T-helper 17 cell (primary cell): ENCODE measurements at places on chromosomes 2 and 18.
A peak's percentile ranks its signal among the peaks of the same experiment; 100 is the strongest.

- H3K4me1 ChIP-seq = peaks cover 26% of the 10 kb centered on the region
- DNase-seq = no peak
- peak overlapping the region; percentile 71 for H3K4me3 ChIP-seq
- peaks cover 7% of the 10 kb centered on the region for H3K36me3 ChIP-seq
- peak overlapping the region; percentile 93 for H3K27ac ChIP-seq
- H3K27me3 ChIP-seq = peaks cover 3% of the 10 kb centered on the region
Observed at GRCh38 chr2:74532222-74532621, 2.5 kb downstream of the HTRA2 start.

GRCh38 chr2:70531419-70532086, 22.1 kb downstream of the TGFA start:
- H3K4me1 ChIP-seq = peaks cover 3% of the 10 kb centered on the region
- H3K36me3 ChIP-seq = no peaks in the 10 kb centered on the region
- H3K27ac ChIP-seq = no peak overlapping the region
- no peak for DNase-seq
- no peak overlapping the region for H3K4me3 ChIP-seq

- H3K36me3 ChIP-seq = no peaks in the 10 kb centered on the region
- H3K4me3 ChIP-seq = no peak overlapping the region
- no peaks in the 10 kb centered on the region for H3K4me1 ChIP-seq
- no peaks in the 10 kb centered on the region for H3K27me3 ChIP-seq
- H3K27ac ChIP-seq = no peak overlapping the region
Observed at GRCh38 chr2:8915941-8916340, 78.5 kb upstream of the KIDINS220 start.

GRCh38 chr2:60756097-60757087, at the start of gene PAPOLG:
Gene PAPOLG (plus strand): TSS chr2:60756268. CDS start chr2:60756479, 211 bp downstream.
- H3K27ac ChIP-seq = peak within 1 kb of the TSS; percentile 98
- H3K4me3 ChIP-seq = peak within 1 kb of the TSS; percentile 100
- no peaks in the 10 kb centered on the region for H3K27me3 ChIP-seq
- H3K36me3 ChIP-seq = peaks cover 14% of the 10 kb centered on the region
- peak; percentile 94 for DNase-seq

- no peak overlapping the region for H3K4me3 ChIP-seq
- H3K27me3 ChIP-seq = no peaks in the 10 kb centered on the region
- peak overlapping the region; percentile 41 for H3K27ac ChIP-seq
- no peaks in the 10 kb centered on the region for H3K36me3 ChIP-seq
Observed at GRCh38 chr2:12432985-12433625, 283.6 kb upstream of the TRIB2 start.

DNA sequence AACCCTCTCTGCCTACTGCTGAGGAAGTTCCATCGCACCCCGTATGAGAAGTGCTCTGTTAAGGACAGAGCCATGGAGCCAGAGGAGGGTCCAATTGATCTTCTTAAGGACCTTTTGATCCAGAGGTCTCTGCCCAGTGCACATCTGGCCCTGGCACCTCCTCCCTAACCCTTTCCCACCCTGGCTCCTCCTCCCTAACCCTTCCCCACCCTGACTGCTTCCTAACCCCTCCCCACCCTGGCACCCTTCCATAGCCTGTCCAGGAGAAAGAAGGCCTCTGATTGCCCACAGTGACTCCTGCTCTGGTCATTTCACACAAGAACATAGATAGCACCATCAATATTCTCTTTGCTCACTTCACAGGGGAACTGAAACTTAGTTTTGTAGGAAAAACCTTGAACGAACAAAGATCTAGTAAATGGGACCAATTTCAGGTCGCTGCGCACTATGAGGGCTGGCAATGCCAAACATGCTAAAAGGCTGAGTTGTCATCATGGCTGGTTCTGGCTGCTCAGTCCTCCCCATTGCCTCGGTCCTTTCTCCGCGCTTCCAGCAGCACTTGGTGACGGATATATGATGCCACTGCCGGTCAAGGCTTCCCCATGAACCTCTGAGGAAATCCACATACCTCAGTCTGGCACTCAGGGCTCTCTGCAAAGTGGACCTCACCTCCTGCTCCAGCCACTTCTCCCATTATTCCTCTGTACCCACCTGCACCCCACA, 49.2 kb downstream of the PKDCC start:
- H3K4me3 ChIP-seq = no peak overlapping the region
- H3K27ac ChIP-seq = peak overlapping the region; percentile 66
- no peaks in the 10 kb centered on the region for H3K27me3 ChIP-seq
- H3K4me1 ChIP-seq = peaks cover 54% of the 10 kb centered on the region
- DNase-seq = no peak

DNA sequence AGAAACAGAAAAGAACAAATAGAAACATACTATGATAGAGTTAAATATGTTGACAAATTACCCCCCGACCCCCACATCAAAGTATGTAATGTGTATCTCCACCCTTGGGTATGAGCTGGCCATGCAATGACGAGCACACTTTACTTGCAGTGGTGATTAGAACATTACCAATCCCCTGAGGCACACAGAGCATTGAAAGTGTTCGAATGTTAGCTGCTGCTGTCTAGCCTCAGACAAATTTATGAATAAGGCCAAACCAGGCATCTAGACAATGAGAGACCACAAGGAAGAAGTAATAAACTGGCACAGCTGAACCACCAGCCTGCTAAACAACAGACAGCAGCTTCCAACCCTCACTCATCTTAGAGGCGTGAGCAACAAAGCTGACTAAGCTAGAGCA, 380.5 kb downstream of the DSEL start:
- H3K4me3 ChIP-seq = no peak overlapping the region
- DNase-seq = no peak
- H3K4me1 ChIP-seq = peaks cover 4% of the 10 kb centered on the region
- H3K27ac ChIP-seq = no peak overlapping the region
- H3K27me3 ChIP-seq = no peaks in the 10 kb centered on the region

- H3K4me3 ChIP-seq = no peak overlapping the region
- peak overlapping the region; percentile 39 for H3K27ac ChIP-seq
- H3K4me1 ChIP-seq = peaks cover 32% of the 10 kb centered on the region
- H3K36me3 ChIP-seq = no peaks in the 10 kb centered on the region
- H3K27me3 ChIP-seq = no peaks in the 10 kb centered on the region
Observed at GRCh38 chr18:9927392-9928063, 13.7 kb downstream of the VAPA start.

DNA sequence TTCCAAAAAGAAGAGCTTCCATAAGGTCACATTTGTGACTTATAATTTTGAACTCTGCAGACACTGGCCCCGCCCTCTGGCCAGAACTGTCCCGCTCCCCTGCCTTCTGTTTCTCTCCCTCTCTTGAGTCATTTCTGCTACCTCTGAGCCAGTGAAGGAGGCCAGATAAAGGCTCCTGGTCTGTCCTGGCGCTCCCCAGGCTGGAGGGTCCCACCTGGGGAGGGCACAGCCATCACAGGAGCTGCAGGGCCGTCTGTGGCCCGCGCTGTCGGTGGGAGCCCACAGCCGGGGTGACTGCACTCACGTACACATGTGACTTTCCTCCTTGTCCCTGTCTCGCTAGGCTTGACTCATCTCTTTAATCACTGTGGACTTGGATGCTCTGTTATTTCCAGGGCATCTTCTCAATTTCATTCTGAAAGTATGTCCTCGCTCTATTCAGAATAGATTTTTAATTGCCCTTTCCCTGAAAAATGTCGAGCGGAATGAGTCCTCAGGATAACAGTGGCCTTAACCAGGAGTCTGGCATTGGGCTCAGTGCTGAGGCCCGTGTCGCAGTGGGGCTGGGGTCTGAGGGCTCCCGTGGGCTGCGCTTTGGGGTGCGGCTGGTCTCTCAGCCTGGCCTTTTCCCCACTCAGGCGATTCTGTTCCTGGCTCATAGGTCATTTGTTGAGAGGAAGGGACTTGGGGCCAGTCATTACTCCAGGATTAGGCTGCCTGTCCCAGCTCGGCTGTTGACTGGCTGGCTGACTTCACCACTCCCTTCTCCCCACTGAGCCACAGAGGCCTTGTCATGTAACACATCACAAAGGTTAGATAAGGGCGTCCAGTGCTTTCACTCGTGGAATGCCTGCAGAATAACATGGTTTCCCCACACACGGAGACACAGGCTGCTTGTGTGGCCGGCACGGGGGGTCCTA, 34.5 kb downstream of the KLHL29 start:
- no peaks in the 10 kb centered on the region for H3K36me3 ChIP-seq
- no peaks in the 10 kb centered on the region for H3K4me1 ChIP-seq
- H3K27me3 ChIP-seq = no peaks in the 10 kb centered on the region
- DNase-seq = no peak

DNA sequence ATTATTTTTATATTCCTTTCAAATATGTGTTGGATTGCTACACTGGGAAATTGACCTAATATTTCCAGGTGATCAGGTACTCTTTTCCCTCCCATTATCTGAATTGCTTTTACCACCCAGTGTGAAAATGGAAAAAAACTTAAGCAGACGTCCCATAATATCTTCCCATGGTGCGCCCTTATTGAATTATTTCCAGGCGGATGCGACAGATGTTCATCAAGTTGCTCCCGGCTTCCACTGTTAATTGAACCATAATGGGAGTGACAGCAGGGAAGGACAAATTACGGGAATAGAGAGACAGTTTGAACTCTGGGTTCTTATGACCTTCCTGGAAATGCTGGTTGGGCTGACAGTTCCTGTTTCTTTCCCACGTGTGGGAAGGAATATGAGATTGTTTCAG, 93.3 kb downstream of the THSD7B start:
- no peak for DNase-seq
- no peaks in the 10 kb centered on the region for H3K36me3 ChIP-seq
- H3K27ac ChIP-seq = no peak overlapping the region
- no peaks in the 10 kb centered on the region for H3K27me3 ChIP-seq
- H3K4me1 ChIP-seq = no peaks in the 10 kb centered on the region

GRCh38 chr2:8337321-8337720, 344.5 kb upstream of the ID2 start:
- no peaks in the 10 kb centered on the region for H3K27me3 ChIP-seq
- peaks cover 27% of the 10 kb centered on the region for H3K4me1 ChIP-seq
- no peak for DNase-seq
- H3K4me3 ChIP-seq = peak overlapping the region; percentile 77
- peaks cover 3% of the 10 kb centered on the region for H3K36me3 ChIP-seq

DNA sequence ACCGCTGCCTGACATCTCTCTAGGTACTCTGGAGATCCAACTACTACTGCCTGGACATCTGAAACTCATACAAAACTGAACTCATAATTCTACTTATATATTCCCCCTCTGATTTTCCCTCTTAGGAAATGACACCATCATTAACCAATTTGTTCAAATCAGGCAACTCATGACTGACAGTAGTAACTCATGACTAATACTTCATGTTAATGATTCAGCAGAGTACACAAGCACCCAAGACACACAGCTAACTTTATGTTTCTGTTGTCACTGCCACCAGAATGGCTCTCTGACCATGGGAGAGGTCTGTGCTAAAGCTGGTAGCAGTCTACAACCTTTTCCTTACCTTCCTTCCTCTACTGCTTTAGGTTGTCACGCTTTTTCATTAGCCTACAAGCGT, 91.1 kb downstream of the ITSN2 start:
- peak overlapping the region; percentile 90 for H3K27ac ChIP-seq
- H3K4me1 ChIP-seq = peaks cover 20% of the 10 kb centered on the region
- H3K4me3 ChIP-seq = no peak overlapping the region
- no peak for DNase-seq
- peaks cover 22% of the 10 kb centered on the region for H3K36me3 ChIP-seq

GRCh38 chr2:68126561-68126960, 31.1 kb upstream of the PNO1 start:
- H3K27me3 ChIP-seq = no peaks in the 10 kb centered on the region
- no peaks in the 10 kb centered on the region for H3K36me3 ChIP-seq
- DNase-seq = no peak
- peaks cover 2% of the 10 kb centered on the region for H3K4me1 ChIP-seq
- H3K27ac ChIP-seq = no peak overlapping the region

- H3K4me1 ChIP-seq = peaks cover 43% of the 10 kb centered on the region
- no peaks in the 10 kb centered on the region for H3K27me3 ChIP-seq
- DNase-seq = no peak
- H3K27ac ChIP-seq = peak overlapping the region; percentile 88
Observed at GRCh38 chr2:136049991-136050920, 64.8 kb upstream of the DARS1 start.

DNA sequence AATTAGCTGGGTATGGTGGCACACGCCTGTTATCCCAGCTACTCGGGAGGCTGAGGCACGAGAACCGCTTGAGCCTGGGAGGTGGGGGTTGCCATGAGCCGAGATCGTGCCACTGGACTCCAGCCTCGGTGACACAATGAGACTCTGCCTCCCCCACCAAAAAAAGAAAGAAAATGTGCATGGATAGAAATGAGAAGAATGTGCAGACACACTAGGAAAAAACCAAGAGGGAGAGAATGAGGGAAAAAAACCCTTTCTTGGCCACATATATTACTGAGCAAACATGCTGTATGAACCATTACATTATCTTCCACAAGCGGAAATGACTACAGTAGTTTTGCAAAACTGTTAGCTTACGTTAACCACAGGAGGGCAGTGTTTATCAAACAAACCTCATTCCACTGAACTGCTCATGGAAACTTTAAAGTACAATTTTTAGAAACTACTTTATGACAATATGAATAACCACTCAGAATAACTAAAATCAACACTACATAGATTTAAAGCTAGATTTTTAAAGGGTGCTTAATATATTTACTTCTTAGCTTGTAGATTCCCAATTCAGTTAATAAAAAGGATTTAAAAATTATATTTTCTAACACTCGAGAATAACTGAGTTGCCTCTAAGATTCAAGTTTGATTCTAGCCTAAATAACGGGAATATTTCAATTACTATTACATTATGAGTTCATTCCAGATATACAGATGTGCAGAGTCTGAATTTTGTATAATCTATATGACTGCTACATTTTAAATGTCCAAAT, 26.4 kb downstream of the ASXL2 start:
- peak overlapping the region; percentile 75 for H3K4me3 ChIP-seq
- H3K36me3 ChIP-seq = no peaks in the 10 kb centered on the region
- peaks cover 35% of the 10 kb centered on the region for H3K4me1 ChIP-seq
- DNase-seq = no peak

GRCh38 chr2:174035117-174035635, 70.0 kb upstream of the SP3 start:
- H3K4me3 ChIP-seq = no peak overlapping the region
- peaks cover 22% of the 10 kb centered on the region for H3K27me3 ChIP-seq
- no peak overlapping the region for H3K27ac ChIP-seq
- H3K36me3 ChIP-seq = peaks cover 3% of the 10 kb centered on the region
- H3K4me1 ChIP-seq = peaks cover 15% of the 10 kb centered on the region

GRCh38 chr2:181859123-181859522, 32.4 kb upstream of the ITPRID2 start:
- DNase-seq = no peak
- no peaks in the 10 kb centered on the region for H3K36me3 ChIP-seq
- no peak overlapping the region for H3K27ac ChIP-seq
- H3K4me1 ChIP-seq = peaks cover 2% of the 10 kb centered on the region
- peaks cover 17% of the 10 kb centered on the region for H3K27me3 ChIP-seq
- no peak overlapping the region for H3K4me3 ChIP-seq

DNA sequence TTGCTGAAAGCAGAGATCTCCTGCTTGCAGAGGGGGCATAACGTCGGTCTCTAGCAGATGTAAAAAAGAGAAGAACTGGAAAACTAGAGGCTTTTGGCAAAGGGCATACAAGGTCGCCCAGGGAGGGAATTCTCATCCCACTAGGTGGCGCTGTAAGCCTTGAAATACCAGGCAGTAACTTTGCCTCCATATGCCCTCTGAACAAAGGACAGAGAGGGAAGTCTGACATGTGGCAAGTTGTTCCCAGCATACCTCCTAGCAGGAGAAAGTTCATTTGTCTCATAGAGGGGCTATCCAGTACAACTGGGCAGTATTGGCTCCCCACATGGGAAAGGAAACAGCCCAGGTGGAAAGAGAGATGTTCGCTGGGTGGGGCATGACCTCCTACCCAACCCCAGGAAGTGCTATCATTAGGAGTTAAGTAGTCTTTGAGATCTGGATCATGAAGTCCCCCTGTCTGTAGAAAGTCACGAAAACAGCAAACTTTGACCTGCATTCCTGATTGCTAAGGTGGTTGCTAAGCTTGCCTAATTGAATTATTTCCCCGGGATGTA, 39.9 kb downstream of the STK17B start:
- peak overlapping the region; percentile 88 for H3K27ac ChIP-seq
- H3K4me3 ChIP-seq = peak overlapping the region; percentile 60
- peak; percentile 35 for DNase-seq
- H3K27me3 ChIP-seq = no peaks in the 10 kb centered on the region
